RPMI7951 (cell line): ENCODE measurements at places on chromosomes 7 and 10. TPM values are rescaled to one million over a fixed set of nuclear protein-coding genes. Genes with fewer than 3 reads are reported as not detected.

PRSS58 gene
- total RNA-seq, result not detected in 2 replicates

SMURF1 gene
- 14.5 and 15.9 TPM in 2 replicates for total RNA-seq

SEMA3A gene
- total RNA-seq, result 4.0 and 4.3 TPM in 2 replicates

DNA sequence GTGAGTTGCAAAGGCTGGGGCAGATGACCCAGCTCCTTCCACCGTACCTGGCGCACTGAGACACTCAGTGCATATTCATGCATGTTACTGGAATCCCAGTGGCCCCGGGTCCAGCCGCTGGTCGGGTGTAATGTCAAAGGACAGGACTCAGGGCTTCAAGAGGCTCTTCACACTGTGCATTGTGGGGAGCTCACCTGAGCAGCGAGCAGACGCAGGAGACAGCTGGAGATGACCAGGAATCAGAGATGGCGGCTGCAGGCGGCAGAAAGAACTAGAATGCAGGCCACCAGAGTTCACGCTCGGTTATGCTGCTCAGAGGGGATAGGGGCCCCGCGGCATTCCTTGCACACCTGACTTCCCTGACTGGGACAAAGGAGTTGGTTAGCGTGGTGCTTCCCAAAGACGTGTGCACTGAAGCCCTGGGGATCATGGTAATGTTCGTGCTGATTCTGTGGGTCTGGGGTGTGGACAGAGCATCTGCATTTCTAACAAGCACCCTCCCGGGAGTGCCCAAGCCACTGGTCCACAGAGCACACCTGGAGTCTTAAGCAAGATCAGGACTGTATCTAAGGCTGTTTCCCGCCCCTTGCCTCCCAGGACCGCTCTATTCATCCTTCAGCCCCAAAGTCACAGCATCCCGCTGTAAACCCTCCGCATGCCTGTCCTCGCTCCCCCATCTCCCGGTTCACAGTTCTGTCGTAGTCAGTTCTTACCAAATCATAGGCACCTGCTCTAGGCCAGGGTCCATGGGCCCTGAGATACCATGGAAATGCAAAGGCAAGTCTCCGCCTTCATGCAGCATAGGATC, 71.0 kb downstream of the MKI67 start:
- DNase-seq, result no peak

GRCh38 chr7:139901901-139902300, 72.8 kb downstream of the TBXAS1 start:
- DNase-seq, result no peak

GRCh38 chr10:17835688-17836087, 26.5 kb downstream of the MRC1 start:
- DNase-seq, result peak; percentile 87

DNA sequence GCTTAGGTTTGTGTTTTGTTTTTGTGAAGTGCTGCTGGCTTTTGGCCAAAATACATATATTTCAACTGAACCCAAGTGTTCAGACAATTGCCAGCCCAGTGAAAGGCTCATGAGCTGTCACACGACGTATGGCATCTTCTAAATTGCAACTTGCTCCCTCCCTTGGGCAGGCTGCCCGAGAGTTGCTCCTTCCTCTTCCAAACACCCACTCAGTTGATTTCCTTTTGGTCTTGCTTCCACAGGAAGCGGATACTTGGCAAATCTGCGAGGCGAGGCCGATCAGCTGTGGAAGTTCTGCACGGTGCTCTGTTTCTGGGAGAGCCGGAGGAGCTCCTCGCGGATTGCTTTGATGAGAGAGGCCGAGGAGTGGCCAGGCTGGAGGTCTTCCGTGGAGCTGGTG, 39.6 kb upstream of the ATP6V0A4 start:
- DNase-seq, result no peak

DNA sequence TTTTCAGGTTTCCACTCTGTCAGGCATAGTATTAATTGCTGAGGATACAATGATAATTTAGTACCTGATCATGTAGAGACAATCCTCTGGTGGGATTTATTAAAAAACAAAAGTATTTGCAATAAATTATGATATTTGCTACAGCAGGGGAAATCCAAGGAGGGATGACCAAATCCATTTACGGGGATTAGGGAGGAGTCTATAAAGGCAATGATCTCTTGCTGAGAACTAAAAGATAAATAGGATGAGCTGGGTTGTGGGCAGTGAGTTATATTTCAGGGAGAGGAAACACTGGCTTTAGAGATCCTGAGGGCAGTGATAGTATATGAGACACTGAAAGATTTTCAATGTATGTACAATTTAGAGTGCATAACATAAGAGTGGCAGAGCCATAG, 305.5 kb downstream of the GPR37 start:
- no peak for DNase-seq

DNA sequence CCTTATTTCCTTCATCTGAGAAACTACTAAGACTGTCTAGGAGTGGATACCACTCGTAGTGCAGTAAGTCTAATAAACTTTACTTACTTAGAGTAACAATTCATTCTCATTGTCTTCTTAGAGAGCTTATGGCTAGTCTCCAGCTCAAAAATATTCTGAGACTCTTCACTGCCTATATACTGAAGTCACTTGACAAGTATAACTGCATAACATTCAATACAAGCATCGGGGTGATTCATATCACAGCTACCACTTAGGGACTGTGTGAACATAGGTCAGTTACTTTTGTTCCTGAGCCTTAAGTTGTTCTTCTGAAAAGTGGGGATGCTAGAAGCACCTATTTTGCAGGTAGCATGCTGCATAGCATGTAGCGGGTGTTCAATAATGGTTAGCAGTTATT, 111.0 kb downstream of the HTR7 start:
- no peak for DNase-seq

DNA sequence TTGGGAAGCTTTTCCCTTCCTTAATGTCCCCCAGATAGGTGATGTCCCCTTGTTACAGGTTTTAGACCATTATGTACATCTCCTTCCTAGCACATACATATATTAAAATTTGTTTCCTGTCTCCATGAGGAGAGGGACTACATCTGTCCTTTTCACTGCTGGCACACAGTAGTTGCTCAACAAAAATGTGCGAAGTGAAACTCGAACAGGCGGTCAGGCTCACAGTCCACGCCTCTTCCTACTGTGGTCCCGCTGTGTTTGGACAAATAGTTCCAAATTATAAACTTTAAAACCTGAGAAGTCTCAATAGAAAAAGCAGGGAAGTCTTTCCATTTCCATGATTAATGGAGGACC, 1.2 kb upstream of the HHEX start:
- no peak for DNase-seq

- no peak for DNase-seq
Observed at GRCh38 chr10:30987463-30987862, 44.2 kb downstream of the ZNF438 start.

DNA sequence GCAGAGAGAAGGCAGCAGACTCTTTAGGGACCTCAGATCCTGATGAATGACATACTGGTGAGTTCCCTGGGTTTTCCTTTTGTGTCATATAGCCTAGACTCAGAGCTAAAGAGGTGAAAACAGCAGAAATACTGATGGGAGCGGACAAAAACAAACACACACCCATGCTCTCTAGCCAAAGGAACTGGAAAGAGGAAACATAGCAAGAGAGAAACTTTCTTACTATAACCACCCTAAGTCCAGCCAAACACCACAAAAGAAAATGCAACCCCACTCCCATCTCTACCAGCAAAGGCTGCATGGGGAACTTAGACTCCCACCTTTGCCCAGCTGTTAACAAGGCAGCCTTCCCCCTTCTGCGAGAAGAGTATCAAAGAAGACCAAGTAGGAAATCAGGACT, 16.3 kb downstream of the GSAP start:
- DNase-seq, result no peak

DNA sequence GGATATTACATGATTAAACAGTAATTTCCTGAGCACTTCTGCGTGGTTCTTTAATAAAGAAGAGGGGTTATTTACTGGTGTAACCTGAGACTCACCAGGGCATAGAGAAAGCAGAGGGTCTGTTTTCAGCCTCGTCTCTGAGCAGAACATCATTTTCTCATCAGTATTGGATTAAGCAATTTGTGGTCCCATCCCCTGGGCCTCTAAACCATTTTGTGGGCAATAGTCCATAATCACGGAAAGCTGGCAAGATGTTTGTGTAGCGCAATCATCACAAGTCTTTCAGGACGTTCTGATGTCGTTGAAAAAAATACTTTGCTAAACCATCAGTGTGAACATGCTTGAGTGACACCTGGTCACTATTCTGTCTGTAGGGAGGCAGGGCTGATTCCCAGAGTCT, 37.1 kb upstream of the SEC61G start:
- no peak for DNase-seq
